ENCODE measurements at places on chromosomes 6 and 20.

- DNase-seq = no peak
Observed at GRCh38 chr6:94217836-94218235, 798.5 kb upstream of the EPHA7 start.

GRCh38 chr20:19996917-19997316 is 20.2 kb upstream of the NAA20 start:
- no peak for DNase-seq

- DNase-seq = no peak
Observed at GRCh38 chr6:170135821-170136471, 154.9 kb downstream of the DLL1 start.

DNA sequence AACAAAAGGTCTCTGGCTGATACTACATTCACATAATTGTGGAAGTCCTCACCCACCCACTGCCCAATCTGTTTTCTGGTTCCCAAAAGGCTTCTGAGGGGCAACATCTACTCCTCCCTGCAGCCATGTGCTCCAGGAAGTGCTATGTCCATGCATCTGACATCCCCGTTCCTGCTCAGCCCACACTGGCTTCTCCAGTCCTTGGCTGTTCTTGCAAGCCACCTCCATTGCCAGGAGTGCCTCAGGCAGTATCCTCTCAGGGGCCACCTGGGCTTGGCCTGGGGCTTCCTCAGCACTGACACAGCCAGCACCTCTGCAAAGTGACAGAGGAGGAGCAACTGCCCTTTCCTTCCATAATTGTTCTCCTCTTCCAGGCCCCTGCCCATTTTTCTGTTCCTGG is 18.3 kb downstream of the ARHGAP18 start:
- DNase-seq = no peak

DNA sequence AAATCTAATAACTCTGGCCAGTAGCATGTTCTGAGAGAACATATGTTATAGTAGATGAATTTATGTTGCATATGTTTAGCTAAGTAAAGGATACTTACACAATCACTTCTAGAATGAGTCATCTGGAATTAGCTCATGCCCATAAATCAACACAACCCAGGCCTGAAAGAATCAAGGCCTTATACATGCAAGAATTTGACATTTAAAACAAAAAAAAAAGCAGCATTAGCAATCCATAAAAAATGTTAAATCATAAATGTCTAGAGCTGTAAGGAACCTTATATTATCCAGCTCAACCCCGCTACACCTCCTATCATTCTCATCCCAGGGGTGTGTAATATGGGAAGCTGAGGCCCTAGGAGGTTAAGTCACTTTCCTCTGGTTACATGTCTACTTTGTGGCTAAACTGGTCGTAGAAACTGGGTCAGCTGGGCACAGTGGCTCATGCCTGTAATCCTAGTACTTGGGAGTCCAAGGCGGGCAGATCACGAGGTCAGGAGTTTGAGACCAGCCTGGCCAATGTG is 105.2 kb upstream of the CARMIL1 start:
- no peak for DNase-seq

DNA sequence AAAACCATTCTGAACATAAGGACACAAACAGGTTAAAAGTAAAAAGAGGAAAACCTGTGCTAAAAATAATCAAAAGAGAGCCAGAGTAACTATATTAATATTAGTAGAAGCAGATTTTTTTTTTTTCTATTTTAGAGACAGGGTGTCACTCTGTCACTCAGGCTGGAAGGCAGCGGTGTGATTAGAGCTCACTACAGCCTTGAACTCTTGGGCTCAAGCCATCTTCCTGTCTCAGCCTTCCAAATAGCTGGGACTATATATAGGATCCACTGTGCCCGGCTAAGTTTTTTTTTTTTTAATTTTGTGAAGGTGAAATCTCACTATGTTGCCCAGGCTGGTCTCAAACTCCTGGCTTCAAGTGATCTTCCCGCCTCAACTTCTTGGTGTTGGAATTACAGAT is 33.4 kb upstream of the PLN start:
- DNase-seq = no peak

Measured in head of caudate nucleus (tissue), 42 donors.